SK-N-SH (cell line): ENCODE measurements at places on chromosomes 3 and 15. TPM values are rescaled to one million over a fixed set of nuclear protein-coding genes. Genes with fewer than 3 reads are reported as not detected.
A peak's percentile ranks its signal among the peaks of the same experiment; 100 is the strongest.

ZNF660 gene
- polyA plus RNA-seq: 1.0 and 1.4 TPM in 2 replicates

GRCh38 chr15:51094606-51095569 lies at the start of gene TNFAIP8L3:
Gene TNFAIP8L3 (minus strand): TSS chr15:51094906. CDS start chr15:51094595, 311 bp downstream.
- H3K27me3 ChIP-seq: peaks cover 5% of the 10 kb centered on the region; the same call in 1 of the 2 replicates
- peak within 1 kb of the TSS; percentile 44 for H3K4me3 ChIP-seq
- H3K4me1 ChIP-seq: peaks cover 8% of the 10 kb centered on the region; the same call in 1 of the 2 replicates
- DNase-seq: peak; percentile 84
- no peaks in the 10 kb centered on the region for H3K36me3 ChIP-seq

WNT5A gene
- 27.1 and 30.7 TPM in 2 replicates for polyA plus RNA-seq

GTF2A2 gene
- 47.5 and 77.4 TPM in 2 replicates for polyA plus RNA-seq

DNA sequence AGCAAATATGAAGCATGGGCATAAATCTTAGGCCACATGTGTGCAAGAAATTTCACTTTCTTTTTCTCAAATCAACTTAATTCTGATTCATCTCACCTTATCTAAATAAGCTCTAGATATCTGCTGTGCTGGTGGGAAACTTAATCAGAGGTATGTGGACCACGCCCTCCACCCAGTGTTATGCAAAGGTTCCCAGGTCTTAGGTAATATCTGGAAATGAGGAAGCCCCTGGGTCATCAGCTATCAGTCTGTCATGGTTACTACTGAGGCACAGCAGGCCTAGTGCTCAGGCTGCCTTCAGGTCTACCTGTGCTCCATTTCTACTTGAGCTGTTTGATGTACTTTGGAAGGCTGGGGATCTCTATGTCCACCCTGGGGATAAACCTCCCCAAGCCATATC lies 134.4 kb upstream of the KCNH8 start:
- DNase-seq: no peak
- no peaks in the 10 kb centered on the region for H3K27me3 ChIP-seq
- H3K4me3 ChIP-seq: no peak overlapping the region
- H3K4me1 ChIP-seq: no peaks in the 10 kb centered on the region
- H3K27ac ChIP-seq: no peak overlapping the region

LRRN1 gene
- 0.03 TPM in 2 replicates for polyA plus RNA-seq

OXSR1 gene
- polyA plus RNA-seq: 22.3 and 31.9 TPM in 2 replicates

- H3K36me3 ChIP-seq: no peaks in the 10 kb centered on the region
- peaks cover 15% of the 10 kb centered on the region; the same call in 1 of the 2 replicates for H3K4me1 ChIP-seq
- no peak overlapping the region for H3K4me3 ChIP-seq
- DNase-seq: peak; percentile 12
- no peaks in the 10 kb centered on the region for H3K27me3 ChIP-seq
These were observed 405.6 kb downstream of the PTPRG start for GRCh38 chr3:61967019-61967418.

GRCh38 chr3:160622263-160623045 lies 54.5 kb upstream of the ARL14 start:
- no peaks in the 10 kb centered on the region for H3K27me3 ChIP-seq
- no peak overlapping the region for H3K27ac ChIP-seq
- no peak for DNase-seq
- no peak overlapping the region for H3K4me3 ChIP-seq

GRCh38 chr15:62465173-62465572 lies 300.1 kb upstream of the C2CD4B start:
- DNase-seq: no peak
- peaks cover 38% of the 10 kb centered on the region for H3K4me1 ChIP-seq
- H3K36me3 ChIP-seq: no peaks in the 10 kb centered on the region
- no peaks in the 10 kb centered on the region for H3K27me3 ChIP-seq
- H3K4me3 ChIP-seq: no peak overlapping the region

DNA sequence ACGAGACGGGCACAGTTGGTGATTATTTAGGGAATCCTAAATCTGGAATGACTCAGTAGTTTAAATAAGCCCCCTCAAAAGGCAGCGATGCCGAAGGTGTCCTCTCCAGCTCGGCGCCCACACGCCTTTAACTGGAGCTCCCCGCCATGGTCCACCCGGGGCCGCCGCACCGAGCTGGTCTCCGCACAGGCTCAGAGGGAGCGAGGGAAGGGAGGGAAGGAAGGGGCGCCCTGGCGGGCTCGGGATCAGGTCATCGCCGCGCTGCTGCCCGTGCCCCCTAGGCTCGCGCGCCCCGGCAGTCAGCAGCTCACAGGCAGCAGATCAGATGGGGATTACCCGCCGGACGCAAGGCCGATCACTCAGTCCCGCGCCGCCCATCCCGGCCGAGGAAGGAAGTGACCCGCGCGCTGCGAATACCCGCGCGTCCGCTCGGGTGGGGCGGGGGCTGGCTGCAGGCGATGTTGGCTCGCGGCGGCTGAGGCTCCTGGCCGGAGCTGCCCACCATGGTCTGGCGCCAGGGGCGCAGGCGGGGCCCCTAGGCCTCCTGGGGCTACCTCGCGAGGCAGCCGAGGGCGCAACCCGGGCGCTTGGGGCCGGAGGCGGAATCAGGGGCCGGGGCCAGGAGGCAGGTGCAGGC lies 318.0 kb downstream of the FGF12 start:
- H3K4me1 ChIP-seq: no peaks in the 10 kb centered on the region
- no peaks in the 10 kb centered on the region for H3K36me3 ChIP-seq
- DNase-seq: peak; percentile 26
- H3K4me3 ChIP-seq: peak overlapping the region; percentile 17; the same call in 1 of the 2 replicates
- H3K27ac ChIP-seq: no peak overlapping the region
- H3K27me3 ChIP-seq: peaks cover 36% of the 10 kb centered on the region

GRCh38 chr3:49410846-49411534 lies 786 bp downstream of the RHOA start:
- peak overlapping the region; percentile 89 for H3K27ac ChIP-seq
- no peaks in the 10 kb centered on the region for H3K4me1 ChIP-seq
- DNase-seq: no peak
- no peaks in the 10 kb centered on the region for H3K27me3 ChIP-seq
- peak overlapping the region; percentile 78 for H3K4me3 ChIP-seq

CCR3 gene
- polyA plus RNA-seq: not detected in 2 replicates

GRCh38 chr3:108338901-108339545 lies 42.7 kb downstream of the HHLA2 start:
- no peak for DNase-seq
- H3K27ac ChIP-seq: no peak overlapping the region
- H3K27me3 ChIP-seq: no peaks in the 10 kb centered on the region
- no peaks in the 10 kb centered on the region for H3K4me1 ChIP-seq
- H3K36me3 ChIP-seq: no peaks in the 10 kb centered on the region

- peaks cover 10% of the 10 kb centered on the region for H3K4me1 ChIP-seq
- DNase-seq: no peak
- peak overlapping the region; percentile 74 for H3K4me3 ChIP-seq
These were observed 1.8 kb downstream of the ACAP2 start for GRCh38 chr3:195441051-195441450.

GRCh38 chr3:47265725-47266428 lies 16.7 kb downstream of the KIF9 start:
- no peak for DNase-seq
- H3K27ac ChIP-seq: no peak overlapping the region
- no peaks in the 10 kb centered on the region for H3K27me3 ChIP-seq
- H3K4me3 ChIP-seq: no peak overlapping the region
- 0 out of 2 replicates have a peak, but pooled peaks cover 8% of the 10 kb centered on the region for H3K4me1 ChIP-seq

GRCh38 chr3:30321065-30321464 lies 285.3 kb upstream of the TGFBR2 start:
- H3K27ac ChIP-seq: no peak overlapping the region
- no peak overlapping the region for H3K4me3 ChIP-seq
- H3K27me3 ChIP-seq: no peaks in the 10 kb centered on the region
- DNase-seq: no peak
- H3K4me1 ChIP-seq: peaks cover 2% of the 10 kb centered on the region

- H3K4me3 ChIP-seq: no peak within 1 kb of the TSS
- H3K27me3 ChIP-seq: peaks cover 19% of the 10 kb centered on the region; the same call in 1 of the 2 replicates
- no peak within 1 kb of the TSS for H3K27ac ChIP-seq
- no peaks in the 10 kb centered on the region for H3K36me3 ChIP-seq
These were observed at the start of gene KLHL40 for GRCh38 chr3:42685363-42685881. Gene KLHL40 (plus strand): TSS chr3:42685537. CDS start chr3:42685619, 82 bp downstream.

C3orf85 gene
- not detected in 2 replicates for polyA plus RNA-seq

KIF15 gene
- polyA plus RNA-seq: 2.1 and 2.3 TPM in 2 replicates

GRCh38 chr15:69704229-69704628 lies 251.6 kb downstream of the RPLP1 start:
- H3K27ac ChIP-seq: no peak overlapping the region
- H3K4me3 ChIP-seq: no peak overlapping the region

GNAT1 gene
- polyA plus RNA-seq: not detected in 2 replicates

EXD1 gene
- polyA plus RNA-seq: 0.02 and 0.07 TPM in 2 replicates

DNA sequence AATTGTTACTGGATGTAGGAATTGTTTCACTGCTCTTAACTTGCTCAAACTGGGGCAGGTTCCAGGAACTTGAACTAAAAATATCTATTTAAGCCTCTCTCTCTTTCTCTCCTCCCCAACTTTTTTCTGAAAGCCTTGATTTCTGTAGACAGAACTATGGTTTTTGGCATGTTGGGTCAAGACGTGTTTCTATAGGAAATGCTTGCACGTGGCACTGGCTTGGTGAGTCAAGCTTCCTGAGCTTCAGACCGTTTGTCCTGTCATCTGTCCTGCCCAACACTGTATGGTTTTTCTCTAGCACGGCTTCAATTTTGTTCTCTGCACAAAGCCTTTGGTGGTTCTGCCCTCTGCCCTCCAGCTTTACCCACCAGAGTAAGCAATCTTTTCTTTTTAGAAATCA lies 13.5 kb downstream of the EAF1 start:
- DNase-seq: no peak
- H3K36me3 ChIP-seq: peaks cover 68% of the 10 kb centered on the region
- no peak overlapping the region for H3K27ac ChIP-seq
- no peak overlapping the region for H3K4me3 ChIP-seq
- no peaks in the 10 kb centered on the region for H3K27me3 ChIP-seq
